ENCODE measurements at places on chromosomes 2 and 18. TPM values are rescaled to one million over a fixed set of nuclear protein-coding genes. Genes with fewer than 3 reads are reported as not detected.

- H3K4me1 ChIP-seq = peaks cover 10% of the 10 kb centered on the region
- H3K27ac ChIP-seq = no peak overlapping the region
- DNase-seq = no peak
- no peak overlapping the region for H3K4me3 ChIP-seq
Measured at GRCh38 chr2:44328750-44329149, 32.5 kb downstream of the PREPL start.

DNA sequence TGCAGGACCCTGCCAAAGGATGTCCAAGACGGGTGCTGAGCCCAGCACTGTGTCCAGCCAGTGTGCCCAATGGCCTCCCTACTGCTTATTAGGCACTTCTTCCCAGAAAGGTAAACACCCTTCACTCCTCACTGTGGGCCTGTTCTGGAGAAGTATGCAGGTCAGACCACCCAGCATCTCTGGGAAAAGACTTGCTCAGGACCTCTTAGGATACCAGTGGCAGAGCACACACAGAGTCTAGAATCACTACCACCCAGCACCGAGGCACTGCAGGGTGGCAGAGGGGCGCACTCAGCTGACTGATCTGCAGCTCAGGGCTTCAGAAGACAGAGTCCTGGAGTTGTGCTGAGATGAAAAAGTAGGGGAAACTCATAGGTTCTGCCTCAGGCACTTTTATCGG, 25.8 kb downstream of the XDH start:
- peaks cover 6% of the 10 kb centered on the region for H3K27me3 ChIP-seq
- peaks cover 7% of the 10 kb centered on the region for H3K4me1 ChIP-seq
- no peak for DNase-seq
- no peak overlapping the region for H3K27ac ChIP-seq

GRCh38 chr2:177124371-177124770, 88.2 kb upstream of the HNRNPA3 start:
- no peaks in the 10 kb centered on the region for H3K27me3 ChIP-seq
- H3K4me1 ChIP-seq = peaks cover 3% of the 10 kb centered on the region
- no peaks in the 10 kb centered on the region for H3K36me3 ChIP-seq
- H3K4me3 ChIP-seq = no peak overlapping the region
- no peak overlapping the region for H3K27ac ChIP-seq
- DNase-seq = no peak

DNA sequence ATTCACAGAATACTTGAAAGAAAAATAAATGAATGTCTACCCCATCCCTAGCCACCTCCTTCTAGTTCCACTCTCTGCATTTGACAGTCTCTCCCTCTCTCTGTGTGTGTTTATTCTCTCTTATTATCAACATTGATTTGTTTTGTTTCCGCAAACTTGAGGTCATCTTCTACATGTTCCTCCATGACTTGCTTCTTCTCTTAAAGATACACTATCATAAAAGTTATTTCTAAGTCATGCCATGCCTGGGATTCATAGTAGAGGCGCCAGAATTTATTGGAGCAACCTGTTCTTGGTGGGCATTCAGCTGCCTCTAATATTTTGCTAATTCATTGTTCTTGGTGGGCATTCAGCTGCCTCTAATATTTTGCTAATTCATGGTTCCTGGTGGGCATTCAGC, 58.9 kb upstream of the SMAD7 start:
- H3K4me3 ChIP-seq = no peak overlapping the region
- H3K4me1 ChIP-seq = peaks cover 4% of the 10 kb centered on the region
- no peak for DNase-seq
- no peak overlapping the region for H3K27ac ChIP-seq
- no peaks in the 10 kb centered on the region for H3K36me3 ChIP-seq

- no peak for DNase-seq
- H3K36me3 ChIP-seq = no peaks in the 10 kb centered on the region
- H3K27me3 ChIP-seq = peaks cover 16% of the 10 kb centered on the region
- H3K27ac ChIP-seq = no peak overlapping the region
- H3K4me1 ChIP-seq = peaks cover 7% of the 10 kb centered on the region
- no peak overlapping the region for H3K4me3 ChIP-seq
Measured at GRCh38 chr2:217108086-217108485, 248.2 kb upstream of the TNP1 start.

- H3K4me1 ChIP-seq = peaks cover 61% of the 10 kb centered on the region
- H3K27me3 ChIP-seq = no peaks in the 10 kb centered on the region
- H3K36me3 ChIP-seq = no peaks in the 10 kb centered on the region
- H3K4me3 ChIP-seq = no peak overlapping the region
- no peak for DNase-seq
Measured at GRCh38 chr2:30425326-30425725, 21.7 kb upstream of the LCLAT1 start.

DNA sequence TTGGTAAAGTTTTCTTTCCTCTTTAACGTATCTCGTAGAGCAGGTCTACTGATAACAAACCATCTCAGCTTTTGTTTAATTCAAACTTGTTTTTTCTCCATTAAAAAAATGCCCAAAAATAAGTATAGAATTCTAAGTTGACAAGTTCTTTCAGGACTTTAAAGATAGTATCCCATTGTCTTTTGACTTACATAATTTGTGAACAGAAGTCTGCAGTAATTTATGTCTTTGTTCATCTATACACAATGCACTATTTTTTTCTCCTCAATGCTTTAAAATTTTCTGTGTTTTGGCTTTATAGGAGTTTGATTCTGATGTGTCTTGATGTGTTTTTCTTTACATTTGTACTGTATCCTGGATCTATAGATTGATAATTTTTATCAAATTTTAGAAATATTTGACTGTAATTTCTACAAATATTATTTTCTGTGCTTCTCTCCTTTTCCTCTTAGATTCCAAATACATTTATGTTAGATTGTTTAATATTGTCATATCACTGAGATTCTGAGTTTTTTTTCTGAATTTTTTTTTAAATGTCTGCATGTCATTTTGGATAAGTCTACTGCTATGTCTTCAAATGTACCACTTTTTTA, 143.3 kb downstream of the FTCDNL1 start:
- no peak overlapping the region for H3K27ac ChIP-seq
- H3K27me3 ChIP-seq = peaks cover 5% of the 10 kb centered on the region
- no peaks in the 10 kb centered on the region for H3K4me1 ChIP-seq
- no peak for DNase-seq
- H3K36me3 ChIP-seq = peaks cover 1% of the 10 kb centered on the region
- no peak overlapping the region for H3K4me3 ChIP-seq

- H3K4me1 ChIP-seq = no peaks in the 10 kb centered on the region
- DNase-seq = no peak
- no peaks in the 10 kb centered on the region for H3K36me3 ChIP-seq
- H3K27ac ChIP-seq = no peak overlapping the region
Measured at GRCh38 chr2:52571380-52572347, 1195.9 kb upstream of the CHAC2 start.

DNA sequence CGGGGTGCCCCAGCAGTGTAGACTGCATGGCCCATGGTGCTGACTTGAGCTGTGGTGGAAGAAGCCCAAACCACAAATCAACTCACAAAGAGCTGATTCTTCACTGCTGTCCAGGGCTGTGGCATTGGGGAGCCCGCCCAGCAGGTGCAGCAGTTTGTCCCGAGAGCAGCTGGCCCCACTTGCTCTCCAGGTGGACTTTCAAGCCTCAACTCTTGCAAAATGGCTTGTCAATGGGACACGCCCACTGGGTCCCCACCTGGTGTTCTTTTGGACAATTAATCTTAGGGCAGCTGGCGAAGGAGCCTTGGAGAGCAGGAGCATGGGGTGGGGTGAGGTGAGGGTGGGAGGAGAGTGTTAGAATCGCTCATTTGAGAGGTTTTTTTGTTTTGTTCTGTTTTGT, 117.9 kb downstream of the MYCN start:
- no peaks in the 10 kb centered on the region for H3K4me1 ChIP-seq
- no peak overlapping the region for H3K27ac ChIP-seq
- H3K36me3 ChIP-seq = no peaks in the 10 kb centered on the region

GRCh38 chr2:84888401-84889276, 7.8 kb upstream of the TRABD2A start:
- no peaks in the 10 kb centered on the region for H3K36me3 ChIP-seq
- H3K4me1 ChIP-seq = peaks cover 57% of the 10 kb centered on the region
- peak; percentile 64 for DNase-seq

- peaks cover 56% of the 10 kb centered on the region for H3K4me1 ChIP-seq
- H3K36me3 ChIP-seq = peaks cover 12% of the 10 kb centered on the region
- peak overlapping the region; percentile 70 for H3K27ac ChIP-seq
- H3K4me3 ChIP-seq = peak overlapping the region; percentile 69
- peak; percentile 43 for DNase-seq
Measured at GRCh38 chr18:75211953-75212750, 1.6 kb downstream of the TSHZ1 start.

DNA sequence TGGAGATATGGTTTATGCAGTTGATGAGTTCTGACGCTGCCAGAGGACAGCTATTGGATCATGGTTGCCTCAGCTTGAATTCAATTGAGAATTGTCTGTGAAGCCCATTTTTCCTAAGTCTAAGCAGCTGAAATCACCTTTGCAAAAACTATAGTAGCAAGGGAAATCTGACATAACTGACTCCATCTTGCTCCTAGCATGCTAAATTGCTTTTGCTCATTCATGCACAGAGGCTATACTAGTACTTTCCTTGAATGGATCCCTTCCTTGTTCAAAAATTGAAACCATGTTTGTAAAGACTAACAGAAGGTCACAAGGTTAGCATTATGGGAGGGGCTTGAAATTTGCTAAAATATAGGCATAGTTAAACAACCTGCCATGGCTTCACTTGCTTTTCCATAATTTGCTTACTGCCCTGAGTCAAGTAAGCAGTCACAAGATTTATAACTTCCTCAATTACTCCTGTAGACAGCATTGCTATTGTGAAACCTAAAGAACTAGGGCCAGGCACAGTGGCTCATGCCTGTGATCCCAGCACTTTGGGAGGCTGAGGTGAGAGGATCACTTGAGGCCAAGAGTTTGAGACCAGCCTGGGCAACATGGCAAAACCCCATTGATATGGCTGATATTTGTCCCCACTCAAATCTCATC, 41.2 kb downstream of the CHRNA1 start:
- H3K4me1 ChIP-seq = peaks cover 24% of the 10 kb centered on the region
- H3K27ac ChIP-seq = no peak overlapping the region
- no peak overlapping the region for H3K4me3 ChIP-seq
- H3K27me3 ChIP-seq = peaks cover 4% of the 10 kb centered on the region
- no peak for DNase-seq

GRCh38 chr2:176283291-176284068, 14.2 kb downstream of the MTX2 start:
- peak overlapping the region; percentile 47 for H3K27ac ChIP-seq
- peaks cover 44% of the 10 kb centered on the region for H3K4me1 ChIP-seq
- H3K4me3 ChIP-seq = no peak overlapping the region
- peaks cover 35% of the 10 kb centered on the region for H3K36me3 ChIP-seq
- no peaks in the 10 kb centered on the region for H3K27me3 ChIP-seq

- no peaks in the 10 kb centered on the region for H3K4me1 ChIP-seq
- no peak overlapping the region for H3K27ac ChIP-seq
- DNase-seq = no peak
- no peaks in the 10 kb centered on the region for H3K36me3 ChIP-seq
- no peak overlapping the region for H3K4me3 ChIP-seq
- H3K27me3 ChIP-seq = peaks cover 15% of the 10 kb centered on the region
Measured at GRCh38 chr18:62621546-62621945, 93.8 kb upstream of the PHLPP1 start.

DNA sequence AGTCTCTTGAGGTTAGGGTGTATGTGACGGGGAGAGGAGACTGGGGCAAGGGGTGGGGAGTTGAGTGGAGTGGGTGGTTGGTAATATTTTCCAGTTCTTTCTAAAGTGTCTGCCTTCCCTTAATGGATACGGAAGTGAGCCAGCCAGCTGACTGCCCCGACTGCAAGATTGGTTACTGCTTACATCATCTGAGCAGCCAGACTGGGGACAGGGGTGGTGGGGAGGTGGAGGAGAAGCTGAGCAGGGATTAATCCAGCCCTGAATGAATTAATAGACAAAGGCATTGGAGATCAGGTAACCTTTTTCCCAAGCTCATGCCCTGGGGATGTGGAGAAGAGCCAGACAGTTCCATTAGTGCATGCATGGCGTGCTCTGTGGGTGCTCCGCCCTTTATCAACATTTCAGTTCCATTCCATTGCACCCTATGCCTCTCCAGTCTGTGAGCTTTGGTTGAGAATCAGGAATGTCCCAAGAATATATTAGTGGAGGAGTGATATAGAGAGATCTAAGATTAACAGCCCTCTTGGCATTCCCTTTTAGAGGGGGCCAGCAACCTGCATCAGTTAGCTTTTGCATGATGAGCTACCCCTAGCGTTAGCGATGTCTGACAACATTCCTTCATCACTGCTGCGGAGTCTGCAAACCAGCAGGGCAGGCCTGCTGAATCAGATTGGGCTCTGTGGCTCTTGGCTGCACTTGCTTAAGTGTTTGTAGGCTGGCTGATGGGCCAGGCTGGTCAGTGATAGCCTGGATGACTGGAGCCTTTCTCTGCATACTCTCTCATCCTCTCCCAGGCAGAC, 67.4 kb downstream of the TNP1 start:
- no peaks in the 10 kb centered on the region for H3K4me1 ChIP-seq
- H3K27me3 ChIP-seq = no peaks in the 10 kb centered on the region
- no peak overlapping the region for H3K27ac ChIP-seq
- H3K36me3 ChIP-seq = no peaks in the 10 kb centered on the region

- no peak for DNase-seq
- H3K36me3 ChIP-seq = no peaks in the 10 kb centered on the region
- H3K4me3 ChIP-seq = no peak overlapping the region
- no peaks in the 10 kb centered on the region for H3K4me1 ChIP-seq
Measured at GRCh38 chr2:183543731-183544130, 419.5 kb downstream of the NUP35 start.

DNA sequence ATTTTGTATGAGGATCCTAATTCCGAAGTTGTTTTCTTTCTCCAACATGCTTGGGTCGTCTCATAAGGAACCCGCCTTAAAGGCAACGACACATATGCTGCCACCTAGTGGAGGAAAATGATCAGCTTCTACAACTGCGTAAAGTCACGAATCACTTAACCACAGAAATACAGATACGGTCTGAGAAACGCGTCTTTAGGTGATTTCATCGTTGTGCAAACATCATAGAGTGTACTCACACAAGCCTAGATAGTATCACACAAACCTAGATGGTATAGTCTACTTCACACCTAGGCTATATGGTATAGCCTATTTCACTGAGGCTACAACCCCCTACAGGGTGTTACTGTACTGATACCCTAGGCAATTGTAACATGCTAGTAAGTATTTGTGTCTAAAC, 13.1 kb downstream of the GNLY start:
- peaks cover 49% of the 10 kb centered on the region for H3K27me3 ChIP-seq
- peaks cover 18% of the 10 kb centered on the region for H3K4me1 ChIP-seq
- H3K4me3 ChIP-seq = no peak overlapping the region
- DNase-seq = peak; percentile 43
- no peak overlapping the region for H3K27ac ChIP-seq

DNA sequence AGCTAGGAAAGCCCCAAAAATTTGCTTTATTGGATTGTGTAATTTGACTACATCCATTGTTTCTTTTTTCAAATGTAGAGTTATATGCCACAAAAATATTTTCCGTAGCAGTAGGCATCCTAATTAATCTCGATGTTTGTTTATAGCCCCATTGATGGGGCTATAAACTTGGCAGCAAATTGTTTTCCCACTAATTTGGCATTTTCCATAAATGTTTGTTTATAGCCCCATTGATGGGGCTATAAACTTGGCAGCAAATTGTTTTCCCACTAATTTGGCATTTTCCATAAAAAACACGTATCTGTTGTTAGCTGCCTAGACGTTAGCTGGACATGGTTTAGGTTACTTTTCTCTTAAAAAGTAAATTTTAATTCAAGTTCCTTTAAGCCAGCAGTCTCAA, 23.8 kb downstream of the MSH2 start:
- DNase-seq = no peak
- no peaks in the 10 kb centered on the region for H3K4me1 ChIP-seq
- no peak overlapping the region for H3K4me3 ChIP-seq
- no peak overlapping the region for H3K27ac ChIP-seq
- H3K27me3 ChIP-seq = no peaks in the 10 kb centered on the region

IL18R1 gene
- 21.8 TPM for total RNA-seq

ALLC gene
- total RNA-seq = not detected

SERPINB4 gene
- total RNA-seq = not detected

TNS1 gene
- 0.89 TPM for total RNA-seq

TNFRSF11A gene
- total RNA-seq = 2.7 TPM

LINC00305 gene
- total RNA-seq = not detected

NEMP2 gene
- total RNA-seq = 15.7 TPM
